H54 (cell line): ENCODE measurements at places on chromosomes 13 and 19.

DNA sequence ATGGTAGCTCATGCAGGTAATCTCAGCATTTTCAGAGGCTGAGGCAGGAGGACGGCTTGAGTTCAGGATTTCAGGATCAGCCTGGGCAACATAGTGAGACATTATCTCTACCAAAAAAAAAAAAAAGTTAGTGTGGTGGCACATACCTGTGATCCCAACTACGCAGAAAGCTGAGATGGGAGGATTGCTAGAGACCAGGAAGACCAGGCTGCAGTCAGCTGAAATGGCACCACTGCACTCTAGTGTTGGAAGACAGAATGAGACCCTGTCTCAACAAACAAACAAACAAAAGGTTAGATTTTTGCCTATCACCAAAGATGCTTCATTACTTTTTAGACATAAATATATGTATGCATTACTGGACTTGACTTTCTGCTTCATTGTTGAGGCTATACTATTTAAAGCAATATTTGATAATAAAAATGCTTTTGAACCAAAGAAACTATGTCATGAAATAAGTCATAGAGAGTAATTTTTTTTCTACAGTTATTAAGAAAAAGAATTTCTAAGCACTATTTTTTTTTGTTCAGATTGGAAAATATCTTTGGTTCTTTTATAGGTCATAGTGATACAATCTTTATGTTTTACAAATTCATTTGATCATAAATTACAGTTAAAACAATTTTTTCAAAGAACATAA lies 1180.1 kb upstream of the ATXN8OS start:
- DNase-seq, result no peak

DNA sequence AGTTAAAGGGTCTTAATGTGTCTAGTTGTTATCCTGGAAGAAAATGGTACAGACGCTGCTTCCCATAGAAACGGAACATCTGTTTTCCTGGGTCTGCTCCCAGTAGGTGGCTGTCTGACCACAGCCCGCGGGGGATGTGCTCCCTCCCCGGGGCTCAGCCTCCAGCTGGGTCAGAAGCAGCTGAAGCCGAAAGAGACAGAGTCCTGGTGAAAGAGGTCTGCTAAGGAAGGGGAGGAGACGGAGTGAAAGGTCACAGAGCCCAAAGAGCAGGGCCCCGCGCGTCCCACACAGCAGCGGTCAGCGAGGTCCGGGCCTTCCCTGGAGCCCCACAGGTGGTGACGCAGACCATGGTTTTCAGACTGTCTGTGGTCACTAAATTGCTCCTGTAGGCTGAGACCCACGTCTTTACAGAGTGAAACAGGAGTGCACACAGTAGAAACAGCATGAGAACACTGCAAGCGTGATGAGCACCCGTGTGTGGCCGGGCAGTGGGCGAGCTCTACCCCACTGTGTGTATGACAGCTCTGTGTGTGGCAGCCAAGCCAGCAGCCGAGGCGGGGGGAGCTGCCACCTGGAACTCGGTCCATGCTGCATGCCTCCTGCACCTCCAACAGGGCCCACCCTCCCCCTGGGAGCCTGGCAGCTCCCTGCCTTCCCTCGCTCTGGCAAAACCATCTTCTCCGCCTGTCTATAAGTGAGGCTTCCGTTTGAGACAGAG lies 52.0 kb upstream of the C13orf46 start:
- DNase-seq, result no peak

DNA sequence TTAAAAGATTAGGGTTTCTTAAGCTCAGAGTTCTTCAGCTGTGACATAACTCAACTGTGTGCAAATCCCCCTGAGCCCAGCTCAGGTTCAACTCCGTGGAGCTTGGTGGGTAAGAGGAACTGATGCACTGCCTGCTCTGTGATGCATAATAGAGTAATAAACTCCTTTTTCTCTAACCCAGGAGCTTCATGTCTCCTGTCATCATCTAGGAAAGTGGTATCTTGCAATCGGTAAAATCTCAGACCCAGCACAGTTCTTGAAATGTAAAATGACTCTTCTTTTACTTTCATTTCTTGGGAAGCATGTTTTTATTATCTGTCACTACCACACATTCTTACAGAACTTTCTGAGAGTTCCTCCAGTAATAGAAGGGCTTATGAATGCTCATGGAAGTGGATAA lies 123.8 kb upstream of the PCDH9 start:
- DNase-seq, result no peak

DNA sequence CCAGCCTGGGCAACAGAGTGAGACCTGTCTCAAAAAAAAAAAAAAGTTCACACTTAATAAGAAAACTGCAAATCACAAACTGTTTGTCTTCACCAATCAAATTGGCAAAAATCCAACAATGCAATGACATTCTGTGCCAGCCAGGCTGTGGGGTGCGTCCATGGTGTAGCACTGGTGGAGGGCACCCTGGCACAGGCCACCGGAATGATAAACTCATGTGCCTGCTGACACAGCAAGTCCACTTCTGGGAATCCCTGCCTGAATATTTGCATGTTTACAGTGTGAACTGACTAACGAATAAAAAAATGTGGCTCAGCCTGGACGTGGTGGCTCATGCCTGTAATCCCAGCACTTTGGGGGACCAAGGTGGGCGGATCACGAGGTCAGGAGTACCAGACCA lies 1.6 kb upstream of the LRRC25 start:
- DNase-seq, result no peak

DNA sequence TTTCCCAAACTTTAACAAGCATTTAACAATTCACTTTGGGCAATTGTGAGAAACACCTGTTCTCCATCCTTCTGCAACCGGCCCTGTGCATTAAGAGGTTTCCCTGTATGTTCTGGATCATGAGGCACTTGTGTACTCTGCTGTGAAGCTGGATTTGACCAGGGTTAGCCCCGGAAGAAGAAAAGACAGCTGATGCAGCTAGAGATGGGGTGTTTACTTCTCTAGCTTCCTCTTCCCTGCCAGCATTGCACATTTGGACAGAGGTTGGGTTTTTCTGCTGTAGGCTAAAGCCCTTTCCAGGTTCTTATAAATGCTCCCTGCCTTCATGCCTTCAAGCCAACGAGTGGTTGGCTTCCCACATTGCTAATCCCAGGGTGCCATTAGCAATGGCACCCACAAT lies 20.9 kb downstream of the MBD3L2B start:
- DNase-seq, result no peak

DNA sequence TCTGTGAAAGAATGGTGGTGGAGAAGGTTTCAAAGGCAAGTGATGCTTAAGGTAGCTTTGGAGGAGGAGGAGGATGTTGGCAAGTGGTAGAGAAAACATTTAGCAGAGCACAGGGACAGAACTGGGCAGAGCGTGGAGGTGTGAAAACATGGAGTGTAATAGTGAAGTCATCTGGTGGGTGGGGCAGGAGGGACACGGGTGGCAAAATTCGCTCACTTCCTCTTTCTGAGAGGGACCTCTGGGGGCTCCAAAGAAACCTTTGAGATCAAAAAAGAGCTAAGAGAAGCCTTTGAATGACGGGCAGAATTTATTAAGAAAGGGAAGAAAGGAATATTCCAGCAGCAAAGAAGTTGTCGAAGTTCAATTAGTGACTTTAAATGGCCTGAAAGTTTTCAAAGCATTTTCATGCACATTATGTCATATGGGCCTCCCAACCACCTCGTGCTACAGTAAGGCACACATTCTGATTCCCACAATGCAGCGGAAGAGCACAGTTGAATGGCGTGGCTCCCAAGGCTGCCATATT lies 82.8 kb downstream of the STARD13 start:
- no peak for DNase-seq

DNA sequence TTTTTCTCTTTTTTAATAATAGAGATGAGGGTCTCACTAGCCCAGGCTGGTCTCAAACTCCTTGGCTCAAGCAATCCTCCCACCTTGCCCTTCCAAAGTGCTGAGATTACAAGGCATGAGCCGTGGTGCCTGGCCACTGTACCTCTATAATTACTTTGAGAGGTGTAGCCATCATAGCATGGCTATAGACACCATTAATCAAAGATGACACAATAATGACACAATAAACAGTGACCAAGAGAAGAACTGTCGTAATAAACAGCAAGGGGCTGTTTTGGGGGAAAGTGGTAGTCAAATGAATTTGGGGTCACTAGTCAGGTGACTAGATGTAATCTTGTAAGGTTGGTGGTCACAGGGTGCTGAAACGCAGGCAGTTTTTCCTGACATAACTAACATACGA lies 30.4 kb downstream of the KLF5 start:
- DNase-seq, result no peak

- DNase-seq, result no peak
Observed at GRCh38 chr19:1855828-1856255, 7.5 kb downstream of the KLF16 start.

DNA sequence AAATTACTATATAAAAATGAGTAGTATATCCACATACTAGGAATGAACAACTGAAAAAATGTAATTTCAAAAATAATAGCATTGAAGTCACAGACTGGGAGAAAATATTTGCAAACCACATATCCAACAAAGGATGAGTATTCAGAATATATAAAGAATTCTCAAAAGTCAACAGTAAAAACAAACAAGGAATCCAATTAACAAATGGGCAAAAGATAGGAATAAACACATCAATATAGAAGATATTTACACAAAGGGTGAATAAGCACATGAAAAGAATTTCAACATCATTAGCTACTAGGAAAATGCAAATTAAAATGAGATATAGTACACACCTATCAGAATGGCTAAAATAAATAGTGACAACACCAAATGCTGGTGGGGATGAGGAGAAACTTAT lies 37.0 kb downstream of the MYCBP2 start:
- no peak for DNase-seq

DNA sequence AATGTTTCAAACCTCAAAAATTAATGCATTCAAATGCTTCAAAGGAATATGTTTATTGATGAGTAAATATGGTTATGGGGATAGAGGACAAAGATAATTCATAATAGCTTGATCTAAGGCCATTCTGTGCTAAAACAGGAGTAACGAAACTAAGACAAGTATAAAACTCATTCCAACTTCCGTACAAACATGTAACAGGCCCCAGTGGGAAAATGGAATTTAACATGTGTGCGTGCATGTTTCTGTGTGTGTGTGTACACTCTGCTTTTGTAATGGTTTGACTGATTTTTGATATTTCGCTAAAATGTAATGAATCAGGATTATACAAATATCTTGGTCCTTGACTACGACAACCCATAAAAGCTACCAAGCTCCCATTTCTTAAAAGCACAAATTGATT lies 91.0 kb downstream of the KLF12 start:
- no peak for DNase-seq

DNA sequence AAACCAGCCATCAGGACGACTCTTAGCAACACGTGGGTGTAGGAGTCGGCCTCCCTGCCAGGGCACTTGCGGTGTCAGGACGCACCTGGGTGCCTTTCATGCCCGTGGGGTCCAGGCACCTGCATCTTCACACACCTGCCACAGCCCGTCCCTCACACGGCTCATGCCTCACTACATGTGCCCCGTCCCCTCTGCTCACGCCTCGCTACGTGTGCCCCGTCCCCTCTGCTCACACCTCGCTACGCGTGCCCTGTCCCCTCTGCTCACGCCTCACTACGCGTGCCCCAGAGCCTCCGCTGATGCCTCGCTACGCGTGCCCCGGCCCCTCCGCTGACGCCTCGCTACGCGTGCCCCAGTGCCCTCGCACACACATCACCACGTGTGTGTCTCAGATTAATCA lies 58.0 kb upstream of the F7 start:
- no peak for DNase-seq

DNA sequence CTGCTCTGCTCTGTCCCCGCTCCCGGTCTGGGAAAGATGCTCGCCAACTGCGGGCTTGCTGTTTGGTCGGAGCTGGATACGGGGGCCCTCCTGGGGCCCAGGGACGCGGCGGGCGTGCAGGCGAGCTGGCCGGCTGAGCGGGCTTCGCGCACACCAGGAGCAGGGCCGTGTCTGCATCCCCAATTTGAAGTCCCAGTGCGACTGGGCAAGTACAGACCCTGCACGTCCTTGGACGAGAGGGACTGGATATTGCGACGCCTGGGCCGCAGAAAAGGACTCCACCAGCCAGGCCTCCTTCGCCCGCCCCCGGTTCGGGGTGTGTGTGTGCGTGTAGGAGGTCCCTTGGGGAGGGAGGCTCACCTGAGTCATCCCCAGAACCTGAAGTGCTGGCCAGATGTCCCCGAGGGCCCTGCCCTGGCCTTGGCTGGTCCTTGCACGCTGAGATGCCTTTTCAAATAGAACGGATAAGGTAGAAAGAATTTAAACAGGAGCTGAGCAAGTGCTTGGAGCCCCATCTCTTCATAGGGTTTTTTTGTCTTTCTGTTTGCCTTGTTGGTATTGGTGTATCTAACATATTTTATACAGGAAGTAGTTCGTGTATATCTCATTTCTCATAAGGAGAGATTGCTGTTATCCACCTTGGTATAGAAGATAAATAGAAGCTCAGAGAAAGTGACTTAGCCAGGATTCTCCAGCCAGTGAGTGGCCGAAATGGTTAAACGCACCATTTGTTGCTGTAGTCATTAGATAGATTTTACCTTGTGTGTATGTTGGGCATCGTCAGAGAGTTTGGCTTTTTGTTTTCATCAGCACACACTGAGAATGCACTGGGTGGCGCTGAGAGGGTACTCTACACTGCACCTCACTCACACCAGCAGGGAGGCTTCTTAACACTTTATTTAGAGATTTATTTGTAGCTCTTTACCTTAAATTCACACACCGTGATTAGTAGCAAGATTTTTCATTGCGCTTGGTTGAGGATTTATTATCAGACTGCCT lies 1.1 kb downstream of the NAXD start:
- peak; percentile 85 for DNase-seq

GRCh38 chr13:98142380-98143156 lies at the start of gene FARP1:
FARP1 (plus strand) TSS chr13:98143094; CDS start chr13:98213243, 70,149 bp downstream.
- DNase-seq, result peak; percentile 83

DNA sequence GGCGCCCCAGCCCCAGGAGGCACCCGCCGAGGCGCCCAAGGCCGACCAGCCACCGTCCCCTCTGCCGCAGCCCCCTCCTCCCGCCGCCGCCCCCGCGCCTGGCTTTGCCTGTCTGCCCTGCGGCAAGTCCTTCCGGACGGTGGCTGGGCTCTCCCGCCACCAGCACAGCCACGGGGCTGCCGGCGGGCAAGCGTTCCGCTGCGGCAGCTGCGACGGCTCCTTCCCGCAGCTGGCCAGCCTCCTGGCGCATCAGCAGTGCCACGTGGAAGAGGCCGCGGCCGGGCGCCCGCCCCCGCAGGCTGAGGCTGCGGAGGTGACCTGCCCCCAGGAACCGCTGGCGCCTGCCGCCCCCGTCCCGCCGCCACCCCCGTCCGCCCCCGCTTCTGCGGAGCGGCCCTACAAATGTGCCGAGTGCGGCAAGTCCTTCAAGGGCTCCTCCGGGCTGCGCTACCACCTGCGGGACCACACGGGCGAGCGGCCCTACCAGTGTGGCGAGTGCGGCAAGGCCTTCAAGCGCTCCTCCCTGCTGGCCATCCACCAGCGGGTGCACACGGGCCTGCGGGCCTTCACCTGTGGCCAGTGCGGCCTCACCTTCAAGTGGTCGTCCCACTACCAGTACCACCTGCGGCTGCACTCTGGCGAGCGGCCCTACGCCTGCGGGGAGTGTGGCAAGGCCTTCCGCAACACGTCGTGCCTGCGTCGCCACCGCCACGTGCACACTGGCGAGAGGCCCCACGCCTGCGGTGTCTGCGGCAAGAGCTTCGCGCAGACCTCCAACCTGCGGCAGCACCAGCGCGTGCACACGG lies 2.6 kb upstream of the NAT14 start:
- no peak for DNase-seq

- DNase-seq, result no peak
Observed at GRCh38 chr19:11586331-11586730, 8.9 kb upstream of the ACP5 start.

GRCh38 chr13:69213396-69213795 lies 894.2 kb upstream of the ATXN8OS start:
- DNase-seq, result no peak
